ENCODE measurements at places on chromosomes 5 and 9. TPM values are rescaled to one million over a fixed set of nuclear protein-coding genes. Genes with fewer than 3 reads are reported as not detected.

The DAPK1 gene
- total RNA-seq, result 58.8 TPM

- no peak for DNase-seq
Observed at GRCh38 chr9:15240927-15241326, 66.1 kb downstream of the TTC39B start.

DNA sequence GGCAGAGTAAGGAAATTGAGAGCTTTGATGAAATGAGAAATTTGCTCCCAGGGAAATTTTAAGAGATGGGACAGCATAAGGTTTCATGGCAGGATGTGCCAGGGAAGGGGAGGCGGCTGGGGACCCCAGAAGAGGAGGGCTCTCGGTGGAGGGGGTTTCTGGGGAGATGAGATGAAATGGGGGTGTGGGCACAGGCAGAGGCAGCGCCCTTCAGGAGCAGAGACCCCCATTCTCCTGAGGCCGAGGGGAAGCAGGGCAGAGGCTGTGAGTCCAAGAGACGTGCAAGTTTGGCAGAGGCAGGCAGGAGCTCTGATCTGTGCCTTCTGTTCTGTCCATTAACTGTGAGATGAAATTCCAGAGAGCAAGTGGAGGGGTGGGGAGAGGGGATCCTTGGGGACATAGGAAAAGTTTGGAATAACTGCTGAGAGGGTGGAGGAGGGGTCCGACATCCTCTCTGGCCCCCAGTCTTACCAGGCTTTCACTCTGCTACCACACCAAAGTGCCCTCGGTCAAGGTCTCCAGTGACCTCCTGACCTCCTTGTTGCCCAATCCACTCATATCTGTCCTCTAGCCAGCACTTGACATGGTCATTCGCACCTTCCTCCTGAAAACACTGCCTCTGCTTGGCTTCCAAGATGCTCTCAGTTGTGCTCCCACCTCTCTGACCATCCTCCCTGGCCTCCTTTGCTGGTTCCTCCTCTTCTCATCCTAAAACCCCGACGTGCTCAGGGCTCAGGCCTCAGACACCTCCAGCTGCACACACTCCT lies 108.1 kb upstream of the MVB12B start:
- DNase-seq, result no peak

DNA sequence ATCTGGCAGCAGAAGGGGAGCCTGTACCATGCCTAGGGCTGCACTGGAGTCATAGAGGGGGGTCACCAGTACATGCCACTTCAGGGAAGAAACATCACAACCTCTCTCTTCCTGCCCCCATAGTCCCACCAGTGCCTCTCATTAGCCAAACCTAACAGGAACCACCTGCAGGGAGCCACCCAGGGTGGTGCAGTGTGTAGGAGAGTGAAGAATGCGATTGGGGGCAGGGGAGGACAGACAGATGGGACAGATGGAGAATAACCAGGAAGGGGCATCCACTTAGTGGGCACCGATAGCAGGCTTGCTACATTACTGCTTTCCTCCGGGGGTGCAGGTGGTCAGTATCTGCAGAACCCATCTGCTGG lies 19.2 kb downstream of the DAPK1 start:
- DNase-seq, result no peak

DNA sequence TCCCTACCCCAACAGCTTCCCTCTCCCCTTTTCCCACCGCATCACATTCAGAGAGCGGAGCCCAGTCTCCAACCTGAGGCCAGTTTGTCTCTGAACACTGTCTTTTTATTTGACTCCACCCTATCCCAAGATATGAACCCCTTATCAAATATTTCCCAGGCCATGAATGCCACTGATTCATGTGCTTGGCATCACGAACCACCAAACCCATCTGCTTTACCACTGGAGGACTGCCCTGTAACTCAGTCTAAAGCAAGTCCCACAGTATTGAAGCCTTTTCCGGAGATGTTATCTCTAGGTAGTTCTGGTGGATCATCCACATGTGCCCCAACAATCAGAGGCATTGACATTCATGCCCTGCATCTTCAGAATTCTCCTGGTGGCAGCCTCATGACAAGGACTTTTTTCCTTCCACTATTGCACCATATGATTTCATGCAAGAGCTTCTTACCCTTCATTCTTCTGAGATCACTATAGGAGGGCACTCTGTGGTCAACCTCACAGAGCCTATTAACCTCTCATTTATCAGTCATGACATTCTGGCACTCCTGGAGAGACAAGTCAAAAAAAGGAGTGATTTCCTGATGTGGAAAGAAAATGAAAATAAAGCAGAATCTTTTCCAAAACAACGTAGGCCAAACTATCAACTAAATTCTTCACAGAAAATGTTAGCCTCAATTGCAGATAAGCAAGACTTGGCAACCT lies 12.3 kb upstream of the SPATA31D4 start:
- DNase-seq, result no peak
